Adipocyte (in vitro differentiated cells): ENCODE measurements at places on chromosomes 1 and 21.

DNA sequence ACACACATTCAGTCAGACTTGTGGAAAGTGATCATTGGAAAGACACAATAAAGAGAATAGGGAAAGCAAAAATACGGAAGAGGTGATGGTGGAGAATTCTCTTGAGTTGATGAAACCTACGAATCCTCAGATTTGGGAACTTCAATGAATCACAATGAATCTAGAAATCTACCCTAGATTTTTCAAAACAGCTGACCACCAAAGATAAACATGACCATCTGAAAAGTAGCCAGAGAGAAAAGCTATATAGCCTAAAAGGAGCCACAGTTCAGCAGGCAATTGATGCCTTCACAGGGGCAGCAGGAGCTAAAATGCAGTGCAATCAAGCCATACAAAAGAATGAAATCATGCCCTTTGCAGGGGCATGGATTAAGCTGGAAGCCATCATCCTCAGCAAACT, 170.6 kb upstream of the RUNX1 start:
- DNase-seq, result no peak

DNA sequence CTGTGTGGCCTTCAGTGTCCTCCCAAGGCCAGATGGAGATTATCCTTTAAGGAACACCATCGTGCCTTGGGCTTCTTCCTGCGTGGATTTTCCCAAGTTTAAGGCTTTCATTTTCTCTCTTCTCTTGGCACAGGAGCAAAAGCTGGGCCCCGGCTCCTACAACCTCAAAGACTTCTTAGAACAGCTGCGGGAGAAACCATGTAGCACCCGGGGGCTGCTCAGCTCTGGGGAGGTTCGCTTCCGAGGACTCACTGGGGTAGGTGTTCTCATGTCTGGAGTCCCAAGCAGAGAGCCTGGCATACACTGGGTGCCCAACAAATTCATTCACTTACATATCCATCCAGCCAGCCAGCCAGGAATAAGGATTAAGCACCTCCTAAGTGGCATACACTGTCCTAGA, 6.6 kb upstream of the TTC22 start:
- DNase-seq, result no peak

GRCh38 chr1:70438529-70438928, 27.5 kb downstream of the CTH start:
- no peak for DNase-seq

DNA sequence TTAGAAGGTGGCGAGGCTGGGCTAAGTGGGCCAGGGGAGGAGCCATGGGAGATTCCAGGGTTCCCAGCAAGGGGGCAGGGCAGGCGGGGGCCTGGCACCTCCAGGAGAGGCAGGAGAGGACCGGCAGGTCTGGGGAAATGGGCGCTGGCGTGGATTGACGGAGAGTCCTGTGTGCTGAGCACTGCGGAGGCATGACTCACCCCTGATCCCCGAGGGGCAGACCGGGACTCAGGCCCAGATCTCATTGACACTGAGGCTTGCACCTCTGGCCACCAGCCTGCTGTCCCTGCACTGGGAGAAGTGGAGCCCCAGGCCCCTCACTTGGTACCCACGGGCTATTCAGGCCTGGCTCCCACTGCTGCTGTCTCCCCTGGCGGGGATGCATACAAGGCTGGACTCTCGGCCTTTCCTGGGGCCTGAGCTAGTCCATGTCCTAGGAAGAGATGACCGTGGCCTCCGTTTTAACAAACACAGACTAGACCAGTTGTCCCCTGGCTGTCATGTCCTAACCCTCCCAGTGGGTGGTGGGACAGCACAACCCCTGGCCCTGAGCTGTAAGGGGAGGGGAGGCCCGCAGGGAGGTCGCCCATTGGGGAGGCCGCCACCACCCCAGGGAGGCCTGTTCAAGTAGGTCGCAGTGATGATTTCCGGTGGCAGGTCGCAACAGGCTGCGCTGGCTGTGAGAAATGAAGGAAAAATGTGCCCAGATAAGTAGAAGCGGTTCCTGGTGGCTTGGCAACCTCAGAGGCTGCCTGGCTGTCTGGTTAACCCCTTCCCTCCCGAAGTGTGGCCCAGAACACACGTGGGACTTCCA, 39.7 kb downstream of the RIPK4 start:
- DNase-seq, result peak; percentile 48

- no peak for DNase-seq
Measured at GRCh38 chr1:197910120-197910991, 6.8 kb upstream of the LHX9 start.

DNA sequence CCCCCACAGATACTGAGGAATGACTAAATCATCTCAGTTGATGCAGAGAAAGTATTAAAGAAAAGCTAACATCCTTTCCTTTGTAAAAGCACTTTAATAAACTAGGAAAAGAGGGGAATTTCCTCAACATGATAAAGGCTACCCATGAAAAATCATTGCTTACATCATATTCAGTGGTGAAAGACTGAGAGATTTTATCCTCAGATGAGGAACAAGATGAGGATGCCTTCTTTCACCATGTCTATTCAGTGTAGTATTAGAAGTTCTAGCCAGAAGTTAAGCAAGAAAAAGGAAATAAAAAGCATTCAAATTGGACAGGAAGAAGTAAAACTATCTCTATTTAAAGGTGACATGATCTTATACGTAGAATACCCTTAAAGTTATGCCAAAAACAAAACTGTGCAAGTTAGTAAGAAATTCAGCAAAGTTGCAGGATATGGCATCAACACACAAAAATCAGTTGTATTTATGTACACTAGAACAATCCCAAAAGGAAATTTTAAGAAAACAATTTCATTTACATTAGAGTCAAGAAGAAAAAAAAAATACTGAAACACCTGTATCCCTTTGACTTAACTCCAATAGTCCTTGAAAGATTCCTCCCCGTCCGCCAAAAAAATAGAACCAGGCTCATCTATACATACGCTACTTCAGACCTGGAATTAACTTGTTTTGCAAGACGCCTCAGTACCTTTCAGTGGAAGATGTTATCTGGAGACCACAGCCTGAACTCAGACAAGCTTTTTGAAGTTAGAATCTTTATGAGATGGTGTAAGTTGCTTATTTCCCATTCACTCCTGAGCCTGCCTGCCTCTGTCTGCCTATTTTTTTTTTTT, 17.5 kb downstream of the ZMYM4 start:
- no peak for DNase-seq

DNA sequence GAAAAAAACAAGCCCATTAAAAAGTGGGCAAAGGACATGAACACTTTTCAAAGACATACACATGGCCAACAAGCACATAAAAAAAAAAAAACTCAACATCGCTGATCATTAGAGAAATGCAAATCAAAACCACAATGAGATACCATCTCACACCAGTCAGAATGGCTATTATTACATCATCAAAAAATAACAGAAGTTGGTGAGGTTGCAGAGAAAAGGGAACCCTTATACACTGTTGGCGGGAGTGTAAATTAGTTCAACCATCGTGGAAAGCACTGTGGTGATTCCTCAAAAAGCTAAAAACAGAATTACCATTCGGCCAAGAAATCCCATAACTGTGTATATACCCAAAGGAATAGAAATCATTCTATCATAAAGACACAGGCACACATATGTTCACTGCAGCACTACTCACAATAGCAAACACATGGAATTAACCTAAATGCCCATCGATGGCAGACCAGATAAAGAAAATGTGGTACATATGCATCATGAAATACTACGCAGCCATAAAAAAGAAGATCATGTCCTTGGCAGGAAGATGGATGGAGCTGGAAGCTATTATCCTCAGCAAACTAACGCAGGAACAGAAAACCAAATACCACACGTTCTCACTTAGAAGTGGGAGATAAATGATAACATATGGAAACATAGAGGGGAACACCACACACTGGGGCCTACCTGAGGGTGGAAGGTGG, 70.1 kb downstream of the INTS7 start:
- DNase-seq, result no peak

GRCh38 chr1:60066001-60066400, 7.6 kb downstream of the C1orf87 start:
- DNase-seq, result peak; percentile 61

GRCh38 chr1:16175610-16176553, 20.0 kb upstream of the EPHA2 start:
- peak; percentile 97 for DNase-seq

GRCh38 chr1:224087286-224087794, 26.6 kb upstream of the FBXO28 start:
- no peak for DNase-seq

GRCh38 chr1:64320922-64321614, 117.6 kb downstream of the UBE2U start:
- no peak for DNase-seq

- no peak for DNase-seq
Measured at GRCh38 chr21:39503123-39503762, 51.5 kb downstream of the SH3BGR start.

- DNase-seq, result no peak
Measured at GRCh38 chr1:210323957-210324356, 4.7 kb upstream of the HHAT start.

GRCh38 chr1:40312238-40313205, 4.6 kb downstream of the COL9A2 start:
- DNase-seq, result no peak

- no peak for DNase-seq
Measured at GRCh38 chr1:248800459-248800858, 25.3 kb downstream of the SH3BP5L start.
